Islet precursor cell (in vitro differentiated cells): ENCODE measurements at places on chromosomes 1 and 21.

DNA sequence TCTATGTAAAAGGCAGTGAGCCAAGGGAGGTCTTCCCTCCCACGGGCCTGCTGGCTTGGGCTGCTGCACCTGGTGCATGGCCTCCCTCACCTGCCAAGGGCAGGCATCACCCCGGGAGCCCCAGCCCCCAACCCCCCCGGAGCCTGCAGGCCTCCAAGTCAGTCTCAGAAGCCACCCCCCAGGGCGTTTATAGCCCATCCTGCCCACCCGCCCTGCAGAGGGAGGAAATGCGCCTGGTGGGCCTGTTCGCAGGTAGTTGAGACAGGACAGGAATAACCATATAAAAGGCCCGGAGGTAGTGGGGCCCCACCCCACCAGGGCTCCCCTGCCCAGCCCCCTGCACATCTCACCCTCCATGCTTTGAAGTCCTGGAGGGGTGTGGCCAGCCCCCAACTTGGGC lies 18.2 kb upstream of the ARF1 start:
- peak; percentile 48 for DNase-seq

- DNase-seq, result no peak
These were observed 176.5 kb downstream of the C1orf21 start for GRCh38 chr1:184563308-184563707.

- peak; percentile 54 for DNase-seq
These were observed 259.0 kb downstream of the FOXD2 start for GRCh38 chr1:47696737-47697441.

- DNase-seq, result peak; percentile 95
These were observed 142.1 kb upstream of the COL11A1 start for GRCh38 chr1:103250441-103250861.

DNA sequence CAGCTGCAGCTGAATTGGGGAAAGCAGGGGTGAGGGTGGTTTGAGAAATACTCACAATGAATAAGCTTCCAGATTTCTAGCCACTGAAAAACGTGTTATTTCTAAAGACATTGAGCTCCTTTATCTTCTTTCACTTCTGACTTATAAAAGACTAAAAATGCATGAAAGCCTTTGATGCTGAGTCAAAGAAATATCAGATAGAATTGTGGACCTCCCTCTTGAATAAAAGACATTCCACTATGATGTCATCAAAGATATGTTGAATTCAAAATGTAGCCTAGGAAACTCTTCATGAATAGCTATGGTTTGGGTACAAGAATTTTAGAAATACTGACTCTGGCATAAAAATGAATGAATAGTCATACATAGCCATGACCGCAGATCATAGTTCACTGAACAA lies 44.7 kb upstream of the COL24A1 start:
- DNase-seq, result no peak

DNA sequence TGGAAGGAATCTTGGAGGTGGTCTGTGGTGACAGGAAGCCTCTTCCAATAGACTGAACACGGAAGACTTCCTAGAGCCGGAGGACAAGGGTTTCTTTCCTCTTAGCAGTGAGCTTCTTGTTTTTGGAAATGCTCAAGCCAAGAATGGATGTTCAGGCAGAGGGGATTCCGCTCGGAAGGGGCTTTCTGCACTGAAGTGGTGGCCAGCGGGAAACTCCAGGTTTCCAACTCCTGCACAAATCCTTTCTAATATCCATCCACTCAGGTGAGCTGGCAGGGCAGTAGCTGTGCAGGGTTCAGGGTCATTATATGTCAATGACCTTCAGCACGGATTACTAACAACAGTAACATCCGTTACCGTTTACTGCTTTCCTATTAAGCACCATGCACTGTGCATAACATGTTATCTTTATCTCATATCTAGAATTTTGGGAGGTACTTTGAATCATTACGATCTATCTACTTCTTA lies 573 bp upstream of the CPT2 start:
- DNase-seq, result no peak

GRCh38 chr1:58850636-58851035 lies 66.8 kb upstream of the JUN start:
- no peak for DNase-seq

DNA sequence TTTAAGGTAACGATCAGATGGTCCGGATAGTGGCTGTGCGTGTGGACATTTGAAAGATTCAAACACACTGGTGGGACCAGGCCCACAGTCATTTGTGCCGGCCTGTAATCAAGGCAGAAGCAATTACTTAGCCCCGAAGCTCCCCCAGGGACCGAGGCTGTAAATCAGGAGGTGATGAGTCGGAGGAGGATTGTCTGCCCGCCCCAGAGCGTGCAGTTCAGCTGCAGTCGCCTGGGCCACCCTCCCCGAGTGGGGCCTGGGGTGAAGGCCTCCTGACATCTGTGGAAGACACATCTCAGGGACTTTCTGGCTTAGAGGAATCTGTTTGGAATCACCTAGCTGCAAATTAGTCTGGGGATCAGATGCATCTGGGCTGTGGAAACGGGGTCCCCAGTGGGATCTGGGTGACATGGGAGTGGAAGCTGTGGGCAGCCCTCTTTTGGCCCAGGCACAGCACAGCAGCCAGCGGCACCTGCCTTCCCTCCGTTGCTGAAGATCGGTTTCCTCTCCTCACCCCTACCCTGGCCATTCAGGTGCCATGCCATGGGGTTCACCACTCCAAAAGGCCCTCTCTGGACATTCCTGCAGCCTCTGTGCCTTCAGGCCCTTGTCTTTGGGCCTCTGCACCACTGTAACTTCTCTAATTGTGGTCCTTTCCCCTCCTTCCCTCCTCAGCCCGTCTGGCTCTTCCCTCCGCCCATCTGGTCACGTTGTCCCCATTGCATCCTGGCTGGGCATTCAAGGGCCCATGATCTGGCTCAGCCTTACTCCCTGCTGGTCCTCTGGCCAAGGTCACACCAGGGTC lies 25.7 kb downstream of the LHX4 start:
- DNase-seq, result peak; percentile 70

DNA sequence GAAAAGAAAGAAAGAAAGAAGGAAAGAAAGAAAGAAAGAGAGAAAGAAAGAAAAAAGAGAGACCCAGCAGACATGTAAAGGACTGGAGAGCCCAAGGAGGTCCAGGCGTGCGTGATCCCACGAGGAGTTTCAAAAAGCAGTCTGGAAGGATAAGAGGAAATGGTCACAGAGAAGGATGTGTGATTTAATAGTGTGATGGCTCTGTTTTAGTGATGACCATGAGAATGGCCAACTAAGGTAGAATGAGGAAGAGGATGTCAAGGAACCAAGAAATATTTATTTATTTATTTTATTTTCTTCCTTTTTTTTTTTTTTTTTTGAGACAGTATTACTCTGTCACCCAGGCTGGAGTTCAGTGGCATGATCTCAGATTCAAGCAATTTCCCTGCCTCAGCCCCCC lies 25.5 kb downstream of the PTGS2 start:
- no peak for DNase-seq

DNA sequence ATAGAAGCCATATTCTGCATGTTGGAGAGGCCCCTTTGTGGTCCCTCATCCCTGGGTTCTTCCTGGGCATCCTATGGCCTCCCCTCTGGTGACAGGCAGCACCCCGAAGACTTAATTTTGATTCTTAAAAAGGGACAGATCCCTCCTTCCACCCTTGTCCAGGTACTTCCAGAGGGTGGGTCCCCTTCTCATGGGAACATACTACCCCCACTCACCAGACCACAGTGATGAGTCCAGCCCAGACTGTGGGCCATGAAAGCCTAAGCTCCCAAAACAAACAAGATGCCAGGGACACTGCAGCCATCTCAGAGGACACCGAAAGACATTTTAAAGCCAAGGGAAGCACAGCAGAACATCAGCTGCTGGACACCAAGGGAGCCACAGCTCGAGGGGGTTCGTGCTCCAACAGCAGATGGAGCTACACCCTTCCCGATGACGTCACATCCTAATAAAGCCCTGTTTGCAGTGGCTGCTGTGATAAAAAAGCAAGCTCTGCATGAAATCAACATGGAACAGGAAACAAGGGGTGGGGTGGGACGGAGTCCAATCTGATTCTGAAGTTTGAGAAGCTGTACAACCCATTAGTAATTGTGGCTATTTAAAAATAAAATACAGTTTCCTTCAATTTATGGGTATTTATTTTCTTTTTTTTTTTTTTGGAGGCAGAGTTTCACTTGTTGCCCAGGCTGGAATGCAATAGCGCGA lies 32.4 kb downstream of the GNB1 start:
- DNase-seq, result peak; percentile 79

GRCh38 chr1:201022493-201022819 lies 1.1 kb downstream of the KIF21B start:
- no peak for DNase-seq

GRCh38 chr1:41735631-41736260 lies 183.0 kb downstream of the HIVEP3 start:
- DNase-seq, result no peak

GRCh38 chr1:233107130-233107660 lies 156.8 kb downstream of the NTPCR start:
- DNase-seq, result no peak

DNA sequence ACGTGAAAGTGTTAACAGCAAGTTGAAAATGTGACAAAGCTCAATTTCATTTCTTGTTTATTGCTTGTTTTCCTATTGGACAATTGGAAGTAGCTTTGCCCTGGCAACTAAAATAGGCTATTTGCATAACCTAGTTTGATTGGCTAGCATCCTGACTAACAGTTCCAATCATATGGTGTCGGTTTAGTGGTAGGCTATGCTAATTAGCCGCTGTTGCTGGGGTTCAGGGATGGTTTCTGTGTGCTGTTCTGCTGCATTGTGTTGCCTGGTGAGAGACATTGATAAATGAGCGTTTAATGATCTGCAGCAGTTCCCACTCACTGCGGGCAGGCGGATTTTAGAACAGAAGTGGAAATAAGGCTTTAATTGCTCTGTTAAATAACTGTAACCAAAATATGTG lies 68.5 kb downstream of the DYRK1A start:
- peak; percentile 84 for DNase-seq

DNA sequence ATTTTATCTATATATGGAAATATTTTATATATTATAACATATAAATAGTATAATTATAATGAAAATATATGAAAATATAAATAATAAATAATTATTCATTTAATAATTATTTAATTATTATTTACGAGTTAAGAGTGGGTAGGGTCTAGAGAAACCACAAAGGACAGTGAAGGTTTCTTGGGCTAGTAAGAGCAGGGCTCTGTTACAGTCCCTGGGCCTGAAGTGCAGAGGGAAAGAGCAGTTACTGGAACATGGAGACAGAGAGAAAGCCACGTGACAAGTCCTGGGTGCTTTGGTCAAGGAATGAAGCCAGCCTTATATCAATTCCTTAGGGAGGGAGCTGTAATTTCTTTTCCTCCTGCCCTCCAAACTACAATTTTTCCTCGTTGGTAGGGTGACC lies 117.2 kb upstream of the OLIG2 start:
- no peak for DNase-seq

GRCh38 chr1:6779089-6779805 lies 6.0 kb upstream of the CAMTA1 start:
- DNase-seq, result no peak

GRCh38 chr1:37506740-37507139 lies 7.8 kb downstream of the MEAF6 start:
- DNase-seq, result no peak

- DNase-seq, result no peak
These were observed 45.8 kb upstream of the CYP2J2 start for GRCh38 chr1:59972216-59972927.

DNA sequence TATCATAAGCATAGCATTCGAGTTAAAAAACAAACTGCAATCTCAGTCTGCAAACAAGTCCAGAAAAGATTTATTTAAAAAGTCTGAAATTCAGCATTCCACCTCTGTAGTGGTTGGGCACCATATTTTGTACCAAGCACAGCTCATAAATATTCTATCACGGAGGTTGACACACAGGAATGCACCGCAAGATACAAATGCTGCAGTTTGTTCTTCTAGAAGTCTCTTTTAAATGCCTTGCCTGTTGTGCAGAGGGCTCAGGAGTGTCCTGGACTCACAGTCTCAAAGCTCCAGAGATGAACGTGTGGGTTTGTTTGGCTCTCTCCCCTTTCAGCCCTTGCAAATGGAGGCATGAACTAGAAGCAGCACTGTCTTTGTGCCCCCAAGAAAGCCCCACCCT lies 212.4 kb upstream of the USP24 start:
- no peak for DNase-seq

GRCh38 chr1:74824497-74825107 lies 91.7 kb downstream of the TYW3 start:
- no peak for DNase-seq

DNA sequence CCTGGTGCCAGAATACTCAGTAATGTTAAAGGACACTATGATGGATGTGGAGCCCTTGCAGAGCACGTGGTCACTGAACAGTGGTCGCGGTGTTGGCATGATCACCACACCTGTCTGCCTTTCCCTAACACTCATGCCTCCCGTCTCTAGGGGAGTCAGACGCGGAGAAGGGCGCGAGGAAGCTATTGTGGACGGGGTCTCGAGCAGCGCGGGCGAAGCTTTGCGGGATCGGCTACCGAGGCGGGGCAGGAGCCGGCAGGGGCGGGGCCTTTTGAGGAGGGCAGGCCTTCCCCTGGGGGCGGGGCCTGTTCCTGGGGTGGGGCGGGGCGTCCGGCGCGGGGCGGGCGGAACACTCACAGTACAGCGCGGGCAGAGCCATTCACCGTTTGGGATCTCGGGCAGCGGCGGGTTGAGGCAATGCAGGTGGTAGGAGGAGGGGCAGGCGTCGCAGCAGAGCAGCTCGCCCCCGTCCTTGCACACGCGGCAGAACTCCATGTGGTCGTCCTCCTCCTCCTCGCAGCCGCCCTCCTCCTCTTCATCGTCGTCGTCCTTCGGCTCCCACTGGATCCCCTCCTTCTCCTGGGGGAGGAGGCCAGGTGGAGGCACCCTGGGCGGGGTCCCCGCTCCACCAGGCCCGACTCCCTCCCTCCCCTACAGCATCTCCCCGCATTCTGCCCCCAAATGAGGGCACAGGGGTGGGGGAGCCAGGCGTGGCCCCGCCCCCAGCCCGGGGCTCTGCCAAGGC lies 31.5 kb downstream of the CHD5 start:
- DNase-seq, result peak; percentile 91

DNA sequence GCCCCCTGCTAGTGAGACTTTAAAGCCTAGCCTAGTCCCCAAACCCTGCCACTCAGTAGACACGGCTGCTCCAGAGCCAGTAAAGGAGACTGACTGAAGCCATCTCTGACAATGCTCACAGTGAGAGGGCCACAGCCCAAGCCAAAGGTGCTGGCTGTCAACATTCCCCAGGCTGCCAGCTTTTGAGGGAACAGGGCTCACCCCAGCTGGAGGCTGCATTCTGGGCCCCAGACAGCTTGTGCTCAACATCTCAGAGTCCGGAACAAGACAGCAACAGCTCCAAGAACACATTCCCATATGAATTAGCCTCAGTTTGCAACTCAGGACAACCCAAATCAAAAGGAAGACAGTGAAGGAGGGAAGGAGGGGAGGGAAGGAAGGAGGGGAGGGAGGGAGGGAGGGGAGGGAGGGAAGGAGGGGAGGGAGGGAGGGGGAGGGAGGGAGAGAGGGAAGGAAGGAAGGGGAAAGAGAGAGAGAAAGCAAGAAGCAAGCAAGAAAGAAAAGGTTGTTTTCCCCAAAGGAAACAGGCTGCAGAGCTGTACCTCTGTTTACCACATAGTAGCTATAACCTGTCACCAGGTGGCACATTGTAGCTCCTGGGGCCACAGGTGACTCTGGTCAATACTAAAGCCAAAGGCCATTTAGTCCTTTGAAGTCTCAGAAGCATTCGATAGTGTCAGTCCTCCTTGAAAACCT lies 5.4 kb downstream of the ARTN start:
- no peak for DNase-seq

GRCh38 chr1:91283421-91283726 lies 121.3 kb downstream of the HFM1 start:
- DNase-seq, result no peak

GRCh38 chr1:212269306-212269705 lies 15.9 kb upstream of the PPP2R5A start:
- DNase-seq, result no peak

GRCh38 chr1:107389410-107390396 lies 248.9 kb downstream of the NTNG1 start:
- DNase-seq, result no peak

- DNase-seq, result no peak
These were observed 55.9 kb downstream of the RAP1GAP start for GRCh38 chr1:21613072-21613867.
